Osteocyte (in vitro differentiated cells): ENCODE measurements at places on chromosomes 5 and 9. TPM values are rescaled to one million over a fixed set of nuclear protein-coding genes. Genes with fewer than 3 reads are reported as not detected.

GRCh38 chr5:97554977-97555643 lies 372.1 kb upstream of the RIOK2 start:
- H3K36me3 ChIP-seq = no peaks in the 10 kb centered on the region
- H3K27me3 ChIP-seq = no peaks in the 10 kb centered on the region
- peaks cover 20% of the 10 kb centered on the region for H3K4me1 ChIP-seq
- no peak for DNase-seq

- no peak for DNase-seq
- H3K27me3 ChIP-seq = peaks cover 26% of the 10 kb centered on the region
- no peaks in the 10 kb centered on the region for H3K36me3 ChIP-seq
- no peaks in the 10 kb centered on the region for H3K4me1 ChIP-seq
Measured at GRCh38 chr9:126205845-126206498, 120.7 kb upstream of the MVB12B start.

GRCh38 chr5:142215915-142216681 lies 107.5 kb downstream of the NDFIP1 start:
- peak; percentile 86 for DNase-seq
- peaks cover 16% of the 10 kb centered on the region for H3K4me1 ChIP-seq
- H3K27me3 ChIP-seq = peaks cover 8% of the 10 kb centered on the region
- H3K36me3 ChIP-seq = no peaks in the 10 kb centered on the region

- peaks cover 64% of the 10 kb centered on the region for H3K27me3 ChIP-seq
- H3K27ac ChIP-seq = no peak overlapping the region
- DNase-seq = no peak
- no peak overlapping the region for H3K4me3 ChIP-seq
- H3K4me1 ChIP-seq = peaks cover 1% of the 10 kb centered on the region
Measured at GRCh38 chr9:133610845-133611244, 1.7 kb upstream of the FAM163B start.

- DNase-seq = no peak
- peaks cover 36% of the 10 kb centered on the region for H3K27me3 ChIP-seq
- no peaks in the 10 kb centered on the region for H3K36me3 ChIP-seq
- H3K4me1 ChIP-seq = no peaks in the 10 kb centered on the region
- H3K27ac ChIP-seq = no peak overlapping the region
- no peak overlapping the region for H3K4me3 ChIP-seq
Measured at GRCh38 chr9:91647371-91647770, 223.7 kb upstream of the NFIL3 start.

DNA sequence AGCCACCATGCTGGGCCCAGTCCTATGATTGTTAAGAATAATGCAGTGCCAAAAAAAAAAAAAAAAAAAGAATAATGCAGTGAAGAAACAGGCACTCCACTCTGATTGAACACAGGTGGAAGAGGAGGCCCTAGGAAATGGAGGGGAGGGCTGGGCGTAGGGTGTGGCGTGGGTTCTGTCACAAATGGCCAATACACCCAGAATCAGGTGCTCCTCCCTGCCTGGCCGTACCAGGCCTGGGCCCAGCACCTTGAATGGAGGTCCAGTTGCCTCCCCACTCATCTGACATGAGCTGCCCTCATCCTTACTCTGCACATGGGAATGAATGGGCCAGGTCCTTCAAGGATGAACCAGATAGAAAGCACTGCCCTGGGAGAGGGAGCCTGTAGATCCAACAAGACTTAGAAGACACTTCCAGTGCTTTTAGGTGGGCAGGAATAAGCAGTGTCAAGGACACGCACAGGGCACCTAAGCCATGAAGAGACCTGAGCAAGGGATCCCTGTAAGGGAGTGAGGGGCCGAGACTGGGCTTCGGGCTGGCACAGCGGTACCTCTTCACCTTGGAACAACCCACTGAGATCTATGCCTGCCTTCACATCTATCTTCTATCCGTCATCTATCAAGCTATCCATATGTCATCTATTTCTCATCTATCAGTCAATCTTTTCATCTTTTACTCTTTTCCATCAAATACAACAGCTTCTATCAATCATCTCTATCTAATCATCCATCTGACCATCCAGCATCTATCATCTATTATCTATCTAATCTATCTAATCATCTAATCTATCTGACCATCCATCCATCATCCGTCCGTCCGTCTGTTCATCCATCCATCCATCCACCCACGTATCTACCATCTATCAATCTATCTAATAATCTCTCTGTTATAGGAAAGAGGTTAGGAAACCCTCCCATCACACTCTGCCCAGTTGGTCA lies 15.9 kb downstream of the NINJ1 start:
- H3K36me3 ChIP-seq = peaks cover under 1% of the 10 kb centered on the region
- H3K27ac ChIP-seq = no peak overlapping the region
- H3K27me3 ChIP-seq = no peaks in the 10 kb centered on the region
- H3K4me3 ChIP-seq = no peak overlapping the region

GRCh38 chr9:4689687-4690104 lies 10.3 kb downstream of the CDC37L1 start:
- H3K36me3 ChIP-seq = peaks cover 27% of the 10 kb centered on the region
- no peak overlapping the region for H3K27ac ChIP-seq
- H3K4me1 ChIP-seq = peaks cover 2% of the 10 kb centered on the region
- no peaks in the 10 kb centered on the region for H3K27me3 ChIP-seq
- H3K4me3 ChIP-seq = no peak overlapping the region

GRCh38 chr5:73459366-73459765 lies 10.8 kb upstream of the FOXD1 start:
- DNase-seq = no peak
- H3K27ac ChIP-seq = peak overlapping the region; percentile 27
- peaks cover 9% of the 10 kb centered on the region for H3K4me1 ChIP-seq
- no peaks in the 10 kb centered on the region for H3K36me3 ChIP-seq
- no peak overlapping the region for H3K4me3 ChIP-seq

GRCh38 chr5:65926276-65926783 lies at the start of gene ERBIN:
ERBIN (plus strand) TSS chr5:65926575; CDS start chr5:65992719, 66,144 bp downstream.
- peaks cover 41% of the 10 kb centered on the region for H3K4me1 ChIP-seq
- peaks cover 4% of the 10 kb centered on the region for H3K36me3 ChIP-seq
- H3K4me3 ChIP-seq = peak within 1 kb of the TSS; percentile 96
- H3K27ac ChIP-seq = peak within 1 kb of the TSS; percentile 97
- H3K27me3 ChIP-seq = no peaks in the 10 kb centered on the region

The MED27 gene
- total RNA-seq = 24.1 and 25.2 TPM in 2 replicates
